ENCODE measurements at places on chromosomes 2 and 18.

DNA sequence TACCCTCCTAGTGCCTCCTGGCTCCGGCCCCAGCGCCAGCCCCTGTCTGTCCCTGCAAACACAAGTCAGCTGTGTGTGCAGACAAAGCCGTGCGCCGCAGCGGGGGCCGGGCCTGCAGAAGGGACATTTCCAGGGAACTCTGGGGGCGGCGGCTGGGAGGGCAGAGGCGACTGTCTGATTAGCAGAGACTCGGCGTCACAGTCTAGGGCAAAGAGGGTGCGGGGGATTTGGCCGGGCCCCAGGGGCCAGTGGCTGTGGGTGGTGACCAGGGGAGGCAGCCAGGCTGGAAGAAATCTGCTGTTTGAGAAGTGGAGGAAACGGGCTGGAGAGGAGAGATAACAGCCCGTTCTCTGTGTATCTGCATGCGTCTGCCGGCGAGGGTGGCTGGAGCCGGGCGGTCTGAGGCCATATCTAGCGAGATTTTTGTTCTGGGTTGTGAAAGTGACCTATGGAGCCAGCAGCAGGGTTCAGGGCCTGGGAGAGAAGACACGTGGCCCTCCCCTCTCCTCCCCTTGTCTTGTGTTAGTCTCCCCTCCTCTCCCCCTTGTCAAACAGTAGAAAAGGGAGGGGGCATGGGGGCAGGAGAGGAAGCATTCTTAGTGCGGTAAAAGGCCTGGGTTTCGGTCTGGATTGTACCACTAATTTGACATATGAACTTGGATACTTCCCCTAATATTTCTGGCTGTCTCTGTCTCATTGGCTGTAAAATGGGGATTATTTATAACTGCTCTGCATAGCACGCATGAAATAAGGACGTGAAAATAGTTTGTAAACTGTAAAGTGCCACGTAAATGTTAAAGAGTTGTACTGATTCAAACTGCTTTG lies 169.4 kb downstream of the SMAD7 start:
- DNase-seq = no peak

- no peak for DNase-seq
These were observed 106.1 kb upstream of the NETO1 start for GRCh38 chr18:72973841-72974240.

- DNase-seq = no peak
These were observed 25.2 kb downstream of the NPPC start for GRCh38 chr2:231900972-231901371.

DNA sequence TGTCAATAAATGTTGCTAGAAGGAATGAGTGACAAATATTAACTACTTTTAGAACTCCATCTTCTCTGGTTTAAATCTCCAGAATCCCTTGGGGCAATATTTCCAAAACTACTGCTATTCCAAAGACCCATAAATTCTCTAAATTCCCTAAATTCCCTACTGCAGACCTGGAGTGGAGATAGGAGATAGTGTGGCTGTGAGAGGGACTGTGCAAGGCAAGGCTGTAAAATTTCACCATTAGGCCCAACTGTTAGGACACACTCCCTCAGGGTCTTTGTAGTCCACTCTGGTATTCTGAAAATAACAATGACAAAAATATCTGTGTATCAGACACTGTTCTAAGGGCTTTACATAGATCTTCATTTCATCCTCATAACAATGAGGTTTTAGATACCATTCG lies 67.9 kb downstream of the MYL12B start:
- DNase-seq = no peak

DNA sequence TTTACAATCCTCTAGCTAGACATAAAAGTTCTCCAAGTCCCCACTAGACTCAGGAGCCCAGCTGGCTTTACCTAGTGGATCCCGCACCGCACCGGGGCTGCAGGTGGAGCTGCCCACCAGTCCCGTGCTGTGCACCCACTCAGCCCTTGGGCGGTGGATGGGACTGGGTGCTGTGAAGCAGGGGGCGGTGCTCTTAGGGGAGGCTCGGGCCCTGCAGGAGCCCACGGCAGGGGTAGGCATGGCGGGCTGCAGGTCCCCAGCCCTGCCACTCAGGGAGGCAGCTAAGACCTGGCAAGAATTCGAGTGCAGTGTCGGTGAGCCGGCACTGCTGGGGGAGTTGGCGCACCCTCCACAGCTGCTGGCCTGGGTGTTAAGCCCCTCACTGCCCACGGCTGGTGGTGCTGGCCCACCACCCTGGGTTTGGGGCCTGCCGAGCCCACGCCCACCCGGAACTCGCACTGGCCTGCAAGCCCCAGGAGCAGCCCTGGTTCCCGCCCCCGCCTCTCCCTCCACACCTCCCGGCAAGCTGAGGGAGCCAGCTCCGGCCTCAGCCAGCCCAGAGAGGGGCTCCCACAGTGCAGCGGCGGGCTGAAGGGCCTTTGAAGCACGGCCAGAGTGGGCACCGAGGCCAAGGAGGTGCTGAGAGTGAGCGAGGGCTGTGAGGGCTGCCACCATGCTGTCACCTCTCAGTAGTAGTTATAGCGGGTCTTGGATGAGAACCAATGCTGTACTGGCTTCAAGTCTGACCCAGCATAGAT lies 255.2 kb downstream of the CDH7 start:
- DNase-seq = no peak

GRCh38 chr18:23350188-23350587 lies 102.9 kb upstream of the RIOK3 start:
- DNase-seq = no peak

GRCh38 chr2:42771546-42772153 lies 7.7 kb upstream of the OXER1 start:
- DNase-seq = no peak

GRCh38 chr18:963276-963675 lies 58.6 kb downstream of the ADCYAP1 start:
- DNase-seq = no peak

DNA sequence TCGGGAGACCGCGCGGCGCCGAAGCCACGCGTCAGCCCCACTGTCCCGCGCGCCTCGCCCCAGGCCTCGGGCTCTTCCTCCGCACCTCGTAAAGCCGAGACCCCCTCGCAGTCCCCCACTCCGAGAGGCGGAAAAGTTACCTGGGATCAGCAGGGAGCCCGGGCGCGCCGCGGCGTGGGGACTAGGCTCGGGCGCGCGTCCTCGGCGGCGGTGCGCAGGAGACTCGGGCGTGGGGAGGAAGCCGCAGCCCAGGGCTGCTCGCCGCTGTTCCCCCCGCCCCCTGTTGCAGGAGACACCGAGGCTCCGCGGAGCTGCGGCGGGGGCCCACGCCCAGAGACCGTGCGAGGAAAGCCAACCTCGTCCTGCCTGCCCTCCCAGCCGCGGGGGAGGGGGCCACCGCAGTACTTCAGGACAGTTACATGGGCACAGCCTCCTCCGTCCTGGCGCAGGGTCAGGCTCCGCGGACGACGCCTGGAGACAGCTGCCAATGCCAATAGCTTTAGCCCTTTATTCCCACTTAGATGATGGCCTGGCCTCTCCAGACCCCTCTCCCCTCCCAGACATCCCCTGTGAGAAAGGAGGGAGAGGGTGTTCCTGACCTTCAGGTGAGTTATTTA lies at the start of gene EPB41L3:
Gene EPB41L3, minus strand, starts transcription at position 225 of the 617 bp plus-strand sequence. CDS start 54,814 bp downstream, outside the sequence.
- no peak for DNase-seq

- DNase-seq = no peak
These were observed 125.5 kb upstream of the NETO1 start for GRCh38 chr18:72993250-72993649.

GRCh38 chr2:220168891-220169546 lies 541.6 kb downstream of the SLC4A3 start:
- DNase-seq = no peak

GRCh38 chr2:219560893-219561178 lies 10.5 kb downstream of the OBSL1 start:
- no peak for DNase-seq

GRCh38 chr2:45130736-45131135 lies 121.5 kb upstream of the SIX2 start:
- no peak for DNase-seq

DNA sequence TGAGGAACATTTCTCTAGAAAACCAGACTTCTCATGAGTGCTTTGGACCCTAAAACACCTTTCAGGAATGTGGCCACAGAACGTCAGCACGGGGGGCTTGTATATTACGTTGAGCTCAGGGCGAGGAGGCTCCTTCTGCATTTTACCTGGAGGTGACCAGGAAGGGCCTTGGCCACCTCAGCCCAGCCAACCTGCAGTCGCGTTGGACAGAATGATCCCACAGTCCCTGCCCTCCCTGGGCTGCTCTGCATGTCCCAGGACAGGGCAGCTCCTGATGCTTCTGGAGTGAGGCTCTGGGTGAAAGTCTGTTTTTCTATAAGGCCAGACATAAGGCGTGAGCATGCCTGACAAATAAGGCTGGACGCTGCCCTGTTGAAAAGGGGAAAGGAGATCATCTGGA lies 121.9 kb downstream of the NDUFA10 start:
- DNase-seq = no peak

GRCh38 chr2:55056024-55056521 lies 5.8 kb upstream of the RTN4 start:
- no peak for DNase-seq

GRCh38 chr2:184215745-184216144 lies 382.6 kb upstream of the ZNF804A start:
- DNase-seq = no peak

DNA sequence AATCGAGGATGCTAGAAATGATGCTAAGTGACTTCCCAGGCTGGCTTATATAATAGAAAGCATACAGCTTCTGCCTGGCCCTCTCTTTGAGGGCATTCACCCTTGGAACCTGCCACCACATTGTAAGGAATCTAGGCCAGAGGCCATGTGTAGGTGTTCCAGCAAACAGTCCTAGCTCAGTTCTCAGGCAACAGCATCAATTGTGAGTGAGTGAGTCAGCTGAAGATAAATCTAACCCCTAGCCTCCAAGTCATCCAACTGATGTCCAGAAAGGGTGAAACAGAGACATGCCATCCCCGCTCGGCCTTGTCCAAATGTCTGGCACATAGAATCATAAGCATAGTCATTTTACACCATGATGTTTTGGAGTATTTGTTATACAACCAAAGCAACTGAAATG lies 324.3 kb upstream of the KLHL14 start:
- DNase-seq = no peak

DNA sequence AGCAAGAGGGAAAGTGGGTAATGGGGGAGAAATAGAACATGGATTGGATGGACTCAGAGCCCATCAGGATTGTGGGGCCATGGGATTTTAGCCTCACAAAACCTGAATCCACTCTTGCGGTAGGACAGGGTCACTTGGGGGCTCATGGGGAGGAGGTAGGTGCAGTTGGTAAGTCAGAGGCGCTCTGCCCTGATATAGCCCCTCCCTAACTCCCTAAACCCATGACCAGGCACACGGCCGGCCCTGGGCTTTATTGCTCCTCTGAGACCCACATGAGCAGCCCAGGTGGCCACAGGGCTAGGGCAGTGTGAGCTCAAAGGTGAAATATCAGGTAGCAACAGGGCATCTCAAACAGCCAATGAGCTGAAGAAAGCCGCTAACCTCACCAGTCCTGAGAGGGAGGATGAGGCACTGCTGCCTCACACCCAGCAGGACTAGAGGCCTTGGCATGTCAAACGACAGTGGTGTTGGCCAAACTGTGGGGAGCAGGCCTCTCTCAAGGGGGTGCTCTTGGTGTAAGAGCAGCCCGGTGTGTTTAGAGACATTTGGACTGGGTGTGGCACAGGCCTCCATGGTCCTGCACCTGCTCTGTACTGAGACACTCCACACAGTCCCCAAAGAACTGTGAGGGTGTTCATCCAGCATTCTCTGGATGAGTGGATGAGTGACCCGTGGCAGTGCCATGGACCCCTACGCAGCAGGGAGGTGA lies 90.8 kb upstream of the HS6ST1 start:
- DNase-seq = no peak

DNA sequence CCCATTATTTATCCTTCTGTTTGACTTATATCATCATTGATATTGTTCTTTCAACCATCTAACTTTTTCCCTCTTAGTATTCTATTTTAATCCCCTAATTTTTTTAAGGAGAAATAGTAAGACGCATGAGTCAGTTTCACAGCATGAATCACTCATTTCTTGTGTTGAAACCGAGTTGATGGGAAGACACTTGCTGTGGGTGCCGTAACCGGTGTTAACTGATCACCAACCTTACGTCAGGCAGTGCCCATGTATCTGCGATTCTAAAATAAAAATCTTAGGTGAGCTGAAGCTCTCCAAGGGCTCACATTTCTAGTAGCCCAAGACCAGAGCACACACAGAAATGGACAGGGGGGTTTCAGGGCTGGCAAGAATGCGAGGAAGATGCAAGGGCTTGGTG lies 348.1 kb downstream of the GALR1 start:
- DNase-seq = no peak

DNA sequence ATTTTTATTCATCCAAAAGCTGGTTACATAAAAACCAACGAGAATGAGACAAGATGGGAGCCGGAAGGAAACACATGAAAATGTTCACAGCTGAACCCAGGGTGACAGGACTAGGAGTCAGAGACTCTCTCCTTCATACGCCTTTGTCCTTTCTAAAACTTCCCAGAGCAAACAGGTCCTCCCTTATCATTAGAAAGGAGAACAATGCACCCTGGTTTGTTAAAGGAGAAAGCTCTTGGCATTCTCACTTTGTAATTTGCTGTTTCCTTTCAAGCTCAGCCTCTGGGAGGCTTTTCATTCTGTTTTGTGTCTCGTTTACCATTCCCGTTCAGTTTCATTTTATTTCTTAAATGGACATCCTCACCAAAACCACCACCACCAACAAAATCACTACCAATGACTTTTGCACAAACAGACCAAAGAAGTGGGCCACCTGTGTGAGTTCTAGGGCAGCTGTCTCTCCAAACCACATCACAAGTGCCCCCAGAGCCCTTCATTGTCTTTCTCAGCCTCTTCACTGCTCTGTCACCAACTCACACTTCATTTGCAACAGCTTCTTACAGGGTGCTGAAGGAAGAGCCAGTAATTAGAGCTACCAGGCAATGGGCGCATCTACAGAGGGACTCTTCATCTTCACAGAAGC lies 105.3 kb downstream of the HDAC4 start:
- DNase-seq = no peak

- DNase-seq = no peak
These were observed 16.9 kb upstream of the RNU4ATAC start for GRCh38 chr2:121513597-121514333.

GRCh38 chr2:236818281-236819045 lies 248.8 kb downstream of the ACKR3 start:
- DNase-seq = no peak

GRCh38 chr18:48800466-48800865 lies 150.3 kb downstream of the SMAD7 start:
- no peak for DNase-seq

GRCh38 chr2:201118961-201119854 lies 3.2 kb downstream of the CFLAR start:
- DNase-seq = no peak

DNA sequence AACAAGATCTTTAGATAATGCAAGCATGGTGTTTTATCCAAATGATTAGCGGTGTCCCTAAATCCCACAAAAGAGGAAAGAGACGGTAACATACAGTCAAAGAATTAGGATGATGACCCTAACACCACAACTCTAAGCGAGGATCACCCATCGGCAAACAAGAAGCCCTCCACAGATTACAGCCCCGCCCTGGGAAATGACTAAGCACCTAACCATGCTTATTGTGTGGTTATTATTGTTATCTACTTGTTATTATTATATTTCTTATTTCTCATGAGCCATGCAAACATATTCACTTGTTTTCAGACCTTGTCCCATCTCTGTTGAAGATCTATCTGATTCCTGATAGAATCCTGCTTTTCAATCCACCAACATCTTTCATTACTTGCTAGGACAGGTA lies 651.3 kb downstream of the NYAP2 start:
- DNase-seq = no peak

GRCh38 chr2:55048508-55049042 lies 1.7 kb downstream of the RTN4 start:
- DNase-seq = no peak

- no peak for DNase-seq
These were observed 45.6 kb upstream of the TTC39C start for GRCh38 chr18:23968638-23969604.

GRCh38 chr2:67917332-67918054 lies 145.3 kb downstream of the C1D start:
- DNase-seq = no peak
